ENCODE measurements at places on chromosomes 7 and 10. TPM values are rescaled to one million over a fixed set of nuclear protein-coding genes. Genes with fewer than 3 reads are reported as not detected.

GRCh38 chr10:49791100-49791499 is 29.0 kb upstream of the OGDHL start:
- DNase-seq, result no peak

- DNase-seq, result no peak
These were observed 427.1 kb downstream of the TFEC start for GRCh38 chr7:115603416-115603815.

Gene IRF5
- total RNA-seq, result 2.4 TPM

Gene GPR15LG
- not detected for total RNA-seq

Gene ABCC2
- total RNA-seq, result 0.72 TPM

Gene PRF1
- total RNA-seq, result not detected

- DNase-seq, result no peak
These were observed 145.5 kb upstream of the AGR3 start for GRCh38 chr7:17027143-17027788.

Gene ICA1
- not detected for total RNA-seq

GRCh38 chr7:12612622-12613021 is 42.1 kb downstream of the SCIN start:
- no peak for DNase-seq

Gene NPFFR1
- total RNA-seq, result not detected

- DNase-seq, result no peak
These were observed 568.1 kb upstream of the LRRN3 start for GRCh38 chr7:110522761-110523200.

DNA sequence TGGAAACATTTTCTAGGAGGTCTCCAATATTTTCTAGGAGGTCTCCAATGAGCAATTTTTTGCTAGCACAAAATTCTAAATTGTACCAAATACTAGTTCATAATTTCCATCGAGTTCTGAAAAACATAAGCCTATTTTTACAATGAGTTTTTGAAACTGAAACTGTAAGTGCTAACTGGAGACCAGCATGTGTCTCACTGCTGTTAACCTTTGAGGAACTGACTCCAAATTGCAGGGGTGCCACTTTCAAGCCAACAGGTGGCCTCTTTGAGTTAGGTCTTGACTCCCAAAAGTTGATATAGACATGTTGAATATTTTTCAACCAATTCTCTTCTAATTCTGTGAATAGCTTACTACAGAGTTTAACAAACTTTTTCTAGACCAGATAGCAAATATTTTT is 58.8 kb downstream of the CAV1 start:
- no peak for DNase-seq
